ENCODE measurements at places on chromosomes 3 and 15.

GRCh38 chr3:52277972-52278509 lies 408 bp downstream of the WDR82 start:
- no peak for DNase-seq

DNA sequence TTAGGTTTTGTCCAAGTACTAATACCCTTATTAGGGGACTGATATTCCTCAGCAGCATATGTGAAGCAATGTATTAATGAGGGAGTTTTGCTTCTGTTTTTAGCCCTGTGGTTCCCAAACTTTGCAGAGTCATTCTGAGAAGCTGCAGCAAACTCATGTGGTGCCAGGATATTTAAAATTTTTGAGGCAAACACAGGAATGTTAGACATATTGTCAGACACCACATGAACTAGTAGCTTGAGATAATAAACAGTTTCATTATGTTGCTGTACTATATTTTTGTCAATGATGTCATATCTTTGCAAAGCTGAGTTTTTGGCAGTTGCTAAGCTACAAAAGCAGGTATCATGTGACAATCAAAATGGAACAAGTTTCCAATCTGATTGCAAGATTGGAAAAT lies 36.6 kb downstream of the ATP6V1A start:
- DNase-seq, result no peak

DNA sequence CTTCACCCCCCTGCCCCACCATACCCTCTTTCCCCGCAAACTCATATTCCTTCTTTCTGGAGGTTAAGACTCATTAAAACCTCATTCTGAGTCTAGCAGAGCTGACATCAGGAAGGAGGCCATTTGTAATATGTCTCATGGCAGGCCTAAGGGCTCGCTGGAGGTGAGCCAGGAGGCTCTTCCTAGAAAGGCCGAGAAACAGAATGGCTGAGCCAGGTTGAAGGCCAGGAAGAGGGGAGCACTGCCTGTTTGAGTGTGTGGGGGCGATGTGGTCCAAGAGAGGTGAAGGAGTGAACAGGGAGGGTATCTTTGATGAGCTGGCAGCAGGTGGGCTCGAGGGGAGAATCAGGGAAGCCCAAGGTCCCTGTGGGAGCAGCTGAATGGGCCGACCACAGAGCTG lies 317.3 kb downstream of the TLE3 start:
- DNase-seq, result no peak

- no peak for DNase-seq
These were observed 8.4 kb upstream of the LEKR1 start for GRCh38 chr3:156817646-156818272.

GRCh38 chr3:79478620-79479019 lies 289.2 kb downstream of the ROBO1 start:
- DNase-seq, result no peak

GRCh38 chr15:98386561-98386960 lies 261.8 kb upstream of the IGF1R start:
- DNase-seq, result no peak

DNA sequence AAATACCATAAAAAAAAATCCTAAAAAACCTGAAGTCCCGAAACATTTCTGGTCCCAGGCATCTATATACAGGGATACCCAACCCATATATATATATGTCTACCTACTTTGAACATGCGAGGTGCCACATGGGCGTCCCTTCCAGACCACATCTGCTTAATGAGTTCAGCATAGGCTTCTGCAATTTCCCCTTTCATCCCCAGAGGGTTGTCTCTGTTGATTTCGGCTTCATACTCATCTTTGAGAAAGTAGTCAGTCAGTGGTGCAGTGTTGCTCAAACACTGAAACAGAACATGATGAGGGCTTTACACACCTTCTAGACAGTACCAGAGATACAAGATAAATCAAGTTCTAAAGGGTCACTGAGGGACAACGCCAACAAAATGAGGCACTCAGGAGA lies 28.6 kb upstream of the C3orf62 start:
- no peak for DNase-seq

DNA sequence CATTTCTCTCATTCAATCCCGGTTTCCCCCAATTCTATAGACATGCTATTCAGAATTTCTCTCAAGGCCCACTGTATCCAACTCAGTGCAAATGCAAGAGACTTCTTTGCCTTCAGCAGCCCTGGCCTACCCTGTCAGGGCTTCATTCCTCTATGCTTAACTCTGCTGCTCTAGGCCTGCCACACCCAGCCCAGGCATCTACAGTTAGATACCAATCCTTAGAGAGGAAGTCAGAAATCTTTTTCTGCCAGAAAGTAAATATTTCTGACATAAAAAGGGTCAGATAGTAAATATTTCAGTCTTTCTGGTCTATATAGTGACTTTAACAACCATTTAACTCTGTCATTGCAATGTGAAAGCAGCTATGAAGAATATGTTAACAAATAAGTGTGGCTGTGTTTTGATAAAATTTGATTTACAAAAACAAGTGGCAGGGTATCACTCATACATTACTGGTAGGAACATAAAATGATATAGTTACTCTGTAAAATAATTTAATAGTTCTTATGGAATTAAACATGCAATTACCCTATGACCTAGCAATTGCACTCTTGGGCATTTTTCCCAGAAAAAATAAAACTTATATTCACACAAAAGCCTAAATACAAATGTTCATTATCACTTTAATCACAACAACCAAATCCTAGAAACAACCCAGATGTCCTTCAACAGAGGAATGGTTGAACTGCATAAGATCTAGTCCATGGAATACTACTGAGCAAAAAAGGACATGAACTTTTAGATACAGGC lies 942.0 kb downstream of the SQOR start:
- no peak for DNase-seq

GRCh38 chr15:32659340-32660155 lies 18.0 kb downstream of the SCG5 start:
- DNase-seq, result no peak

- DNase-seq, result no peak
These were observed 52.8 kb upstream of the SLC9A9 start for GRCh38 chr3:143901105-143901504.

DNA sequence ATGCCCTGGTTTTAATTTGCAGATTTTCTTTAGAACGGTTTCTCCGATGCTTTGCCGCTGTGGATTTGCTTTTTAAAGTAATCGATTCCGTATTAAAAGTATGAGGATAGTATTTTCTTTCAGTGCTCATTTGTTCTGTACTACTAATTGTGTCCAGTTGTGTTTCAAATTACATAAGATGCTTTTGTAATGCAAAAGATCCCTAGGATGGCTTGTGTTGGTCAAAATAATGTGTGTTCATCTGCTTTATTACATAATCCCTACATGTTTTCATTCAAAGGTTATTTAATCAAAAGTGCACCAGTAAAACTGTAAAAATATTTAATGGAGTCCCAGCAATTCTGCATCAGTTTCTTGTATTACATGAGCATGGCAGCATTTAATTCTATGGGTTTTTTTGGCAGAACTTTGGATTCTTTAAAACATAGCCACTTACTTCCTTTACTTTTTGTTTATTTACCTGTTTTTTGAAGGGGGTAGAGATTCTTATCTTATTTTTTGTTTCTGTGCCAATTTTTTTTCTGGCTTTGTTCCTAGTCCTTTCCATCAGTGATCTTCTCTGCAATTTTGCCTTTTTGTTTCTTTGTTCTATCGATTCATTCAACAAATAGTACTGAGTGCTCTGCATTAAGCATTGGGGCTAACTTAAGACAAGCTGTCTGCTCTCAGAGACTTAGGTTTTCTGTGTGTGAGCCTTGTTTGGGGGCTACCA lies 352.8 kb downstream of the LRTM1 start:
- no peak for DNase-seq

GRCh38 chr15:70613271-70613670 lies 150.1 kb downstream of the UACA start:
- no peak for DNase-seq

DNA sequence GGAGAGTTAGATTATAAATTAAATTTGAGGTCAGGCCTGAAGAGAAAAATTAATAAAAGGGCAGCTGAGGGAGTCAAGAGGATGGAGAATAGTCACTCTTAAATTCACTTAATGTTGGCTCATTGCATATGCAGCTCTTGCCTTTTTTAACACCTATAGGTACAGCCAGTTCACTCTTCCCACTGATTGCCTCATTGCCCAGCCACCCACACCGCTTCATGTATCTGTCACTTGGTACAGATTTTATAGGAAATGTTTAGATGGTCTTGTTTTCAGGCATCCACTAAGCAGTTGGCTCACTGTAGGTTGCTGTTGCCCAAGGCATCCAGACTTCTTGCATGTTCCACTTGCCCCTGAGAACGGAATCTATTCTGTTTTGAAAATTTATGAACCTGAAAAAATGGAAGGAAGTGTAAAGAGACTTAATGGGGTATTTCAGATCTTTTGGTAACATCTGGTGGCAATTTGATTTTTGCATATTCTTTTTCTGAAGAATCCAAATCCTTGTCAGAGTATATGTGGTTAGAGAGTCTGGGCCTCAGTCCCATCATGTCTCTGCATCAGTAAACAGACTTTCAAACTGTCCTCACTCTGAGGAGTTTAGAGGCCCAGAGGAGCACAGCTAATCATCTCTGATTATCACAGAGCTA lies 151.9 kb downstream of the RBPMS2 start:
- no peak for DNase-seq

DNA sequence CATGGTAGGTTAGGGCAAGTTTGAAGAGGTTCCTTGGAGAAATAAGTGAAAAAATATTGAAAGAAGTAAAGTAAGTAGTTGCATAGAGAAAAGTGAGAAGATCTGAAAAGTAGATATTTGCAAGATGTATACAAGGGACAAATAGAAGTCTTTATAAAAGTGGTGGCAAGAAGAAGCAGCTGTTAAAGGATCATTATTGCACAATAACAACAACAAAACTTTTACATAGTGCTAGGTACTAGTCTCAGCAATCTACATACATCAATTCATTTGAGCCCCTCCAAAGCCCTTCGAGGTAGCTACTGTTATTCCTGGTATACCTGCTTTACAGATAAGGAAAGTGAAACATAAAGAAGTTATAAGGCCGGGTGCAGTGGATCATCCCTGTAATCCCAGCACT lies 239.6 kb downstream of the MEIS2 start:
- no peak for DNase-seq

DNA sequence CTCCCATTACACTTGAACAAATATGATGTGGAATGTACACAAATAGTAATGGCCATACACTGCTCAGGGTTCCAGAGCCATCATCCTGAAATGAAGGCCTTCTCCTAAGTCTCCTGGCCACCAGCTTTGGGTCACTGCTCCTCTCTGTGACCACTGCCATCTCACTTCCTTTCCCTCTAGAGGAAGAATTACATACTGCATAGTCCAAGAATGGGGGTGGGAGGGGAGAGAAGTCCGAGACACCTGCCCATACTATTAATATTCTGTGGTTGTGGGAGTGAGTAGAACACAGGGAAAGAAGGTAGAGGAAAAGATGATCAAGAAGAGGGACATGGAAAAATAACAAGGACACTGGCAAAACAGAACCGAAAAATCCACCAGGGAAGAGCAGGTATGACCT lies 20.6 kb downstream of the ETV5 start:
- DNase-seq, result no peak

GRCh38 chr15:95635666-95636065 lies 694.8 kb upstream of the NR2F2 start:
- no peak for DNase-seq

- no peak for DNase-seq
These were observed 8.9 kb upstream of the SEMA5B start for GRCh38 chr3:123036352-123037014.

DNA sequence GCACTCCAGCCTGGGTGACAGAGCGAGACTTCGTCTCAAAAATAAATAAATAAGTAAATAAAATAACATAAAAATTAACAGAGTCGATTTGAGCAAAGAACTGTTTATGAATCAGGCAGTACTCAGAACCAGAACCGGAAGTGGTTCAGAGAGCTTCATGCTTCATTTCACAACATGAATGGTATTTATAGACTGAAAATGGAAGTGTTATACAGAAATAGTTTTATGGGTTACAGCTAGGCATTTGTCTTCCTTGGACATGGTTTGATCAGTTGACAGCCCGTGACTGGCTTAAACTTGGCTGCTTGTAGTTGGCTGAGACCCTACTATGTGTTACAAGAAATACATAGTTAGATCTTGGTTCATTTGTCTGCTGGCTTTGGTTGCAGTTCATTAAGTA lies 216.0 kb upstream of the MCTP2 start:
- no peak for DNase-seq
